Peyer's patch (tissue), 4 donors: ENCODE measurements at places on chromosomes 7 and 10. TPM values are rescaled to one million over a fixed set of nuclear protein-coding genes. Genes with fewer than 3 reads are reported as not detected.

- H3K4me3 ChIP-seq: no peak overlapping the region
- no peak for DNase-seq
- no peaks in the 10 kb centered on the region for H3K36me3 ChIP-seq
- no peak overlapping the region for H3K27ac ChIP-seq
- H3K27me3 ChIP-seq: no peaks in the 10 kb centered on the region
- H3K4me1 ChIP-seq: peaks cover 5% of the 10 kb centered on the region
Observed at GRCh38 chr10:131310551-131311401, 745 bp downstream of the TCERG1L start.

GRCh38 chr10:31765541-31765940, 163.1 kb downstream of the ARHGAP12 start:
- no peaks in the 10 kb centered on the region for H3K27me3 ChIP-seq
- H3K4me1 ChIP-seq: no peaks in the 10 kb centered on the region
- DNase-seq: no peak
- H3K27ac ChIP-seq: no peak overlapping the region

- no peaks in the 10 kb centered on the region for H3K4me1 ChIP-seq
- H3K27ac ChIP-seq: no peak overlapping the region
- no peaks in the 10 kb centered on the region for H3K27me3 ChIP-seq
- peaks cover 78% of the 10 kb centered on the region for H3K36me3 ChIP-seq
- H3K4me3 ChIP-seq: no peak overlapping the region
Observed at GRCh38 chr10:79203833-79204232, 135.1 kb downstream of the ZMIZ1 start.

GRCh38 chr7:5439209-5439571, 15.6 kb upstream of the TNRC18 start:
- H3K27ac ChIP-seq: no peak overlapping the region
- no peaks in the 10 kb centered on the region for H3K36me3 ChIP-seq
- H3K4me3 ChIP-seq: no peak overlapping the region
- no peaks in the 10 kb centered on the region for H3K4me1 ChIP-seq

- DNase-seq: no peak
- no peaks in the 10 kb centered on the region for H3K27me3 ChIP-seq
- peaks cover 4% of the 10 kb centered on the region for H3K36me3 ChIP-seq
- H3K4me1 ChIP-seq: no peaks in the 10 kb centered on the region
Observed at GRCh38 chr10:69201045-69201444, 19.1 kb upstream of the HKDC1 start.

DNA sequence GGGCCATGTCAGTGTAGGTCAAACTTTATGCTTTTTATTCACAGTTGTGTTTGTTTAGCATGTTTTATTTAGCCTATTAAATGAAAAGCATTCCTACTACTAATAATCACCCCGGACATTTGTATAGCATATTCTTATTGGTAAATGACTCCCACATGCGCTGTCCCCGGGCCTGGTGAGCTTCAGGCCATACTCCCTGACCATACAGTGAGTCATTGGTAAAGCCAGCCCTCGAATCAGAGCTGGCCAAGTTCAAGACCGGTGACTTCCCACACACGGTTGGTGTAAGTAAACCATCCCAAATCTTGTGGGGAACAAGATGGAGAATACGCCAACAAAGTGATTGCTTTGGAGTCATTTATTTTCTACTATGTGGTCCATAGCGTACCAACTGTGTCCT, 238.7 kb upstream of the TCF7L2 start:
- no peaks in the 10 kb centered on the region for H3K4me1 ChIP-seq
- H3K36me3 ChIP-seq: no peaks in the 10 kb centered on the region
- no peak overlapping the region for H3K27ac ChIP-seq
- no peak overlapping the region for H3K4me3 ChIP-seq
- no peaks in the 10 kb centered on the region for H3K27me3 ChIP-seq
- no peak for DNase-seq

DNA sequence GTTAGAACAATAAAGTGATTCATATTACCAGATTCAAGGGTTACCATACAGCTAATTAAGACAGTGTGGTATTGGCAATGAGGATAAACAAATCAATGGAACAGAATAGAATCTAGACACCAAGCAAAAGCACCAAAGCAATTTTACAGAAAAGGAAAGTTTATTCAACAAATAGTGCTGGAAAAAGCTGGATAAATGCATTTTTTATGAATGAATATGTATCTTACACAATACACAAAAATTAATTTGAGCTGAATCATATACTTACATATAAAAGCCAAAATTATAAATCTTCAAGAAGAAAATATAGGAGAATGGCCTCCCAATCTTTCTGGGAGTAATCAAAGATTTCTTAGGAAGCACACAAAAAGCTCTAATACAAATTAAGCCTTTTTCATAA, 220.4 kb upstream of the PTN start:
- H3K27ac ChIP-seq: no peak overlapping the region
- no peaks in the 10 kb centered on the region for H3K36me3 ChIP-seq
- DNase-seq: no peak

- H3K27me3 ChIP-seq: no peaks in the 10 kb centered on the region
- H3K4me3 ChIP-seq: no peak overlapping the region
- no peaks in the 10 kb centered on the region for H3K4me1 ChIP-seq
- H3K36me3 ChIP-seq: no peaks in the 10 kb centered on the region
- no peak overlapping the region for H3K27ac ChIP-seq
Observed at GRCh38 chr7:101120315-101120714, 6.6 kb upstream of the SERPINE1 start.

GRCh38 chr7:73418113-73418703, 15.4 kb upstream of the FZD9 start:
- H3K4me1 ChIP-seq: no peaks in the 10 kb centered on the region
- no peak overlapping the region for H3K27ac ChIP-seq
- no peak for DNase-seq
- no peak overlapping the region for H3K4me3 ChIP-seq
- no peaks in the 10 kb centered on the region for H3K27me3 ChIP-seq
- H3K36me3 ChIP-seq: no peaks in the 10 kb centered on the region

DNA sequence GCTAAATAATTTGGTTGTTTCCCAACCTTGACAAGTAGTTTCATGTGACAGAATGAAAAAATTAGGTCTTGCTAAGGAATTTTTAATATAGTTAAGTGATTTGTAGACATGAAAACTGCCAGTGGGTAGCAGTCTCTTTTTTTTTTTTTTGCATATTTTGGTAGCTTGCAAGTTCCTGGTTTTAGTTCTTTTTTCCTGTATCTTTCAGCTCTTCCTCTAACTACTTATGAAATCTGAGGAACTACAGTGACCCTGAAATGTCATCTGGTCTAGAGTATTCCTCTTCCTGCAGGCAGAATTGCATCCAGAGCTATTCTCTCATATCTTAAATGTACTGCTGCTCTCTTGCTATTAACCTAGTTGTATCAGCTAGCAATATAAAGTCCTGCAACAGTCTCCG, 160.4 kb downstream of the HDAC9 start:
- no peaks in the 10 kb centered on the region for H3K27me3 ChIP-seq
- H3K4me1 ChIP-seq: no peaks in the 10 kb centered on the region

DNA sequence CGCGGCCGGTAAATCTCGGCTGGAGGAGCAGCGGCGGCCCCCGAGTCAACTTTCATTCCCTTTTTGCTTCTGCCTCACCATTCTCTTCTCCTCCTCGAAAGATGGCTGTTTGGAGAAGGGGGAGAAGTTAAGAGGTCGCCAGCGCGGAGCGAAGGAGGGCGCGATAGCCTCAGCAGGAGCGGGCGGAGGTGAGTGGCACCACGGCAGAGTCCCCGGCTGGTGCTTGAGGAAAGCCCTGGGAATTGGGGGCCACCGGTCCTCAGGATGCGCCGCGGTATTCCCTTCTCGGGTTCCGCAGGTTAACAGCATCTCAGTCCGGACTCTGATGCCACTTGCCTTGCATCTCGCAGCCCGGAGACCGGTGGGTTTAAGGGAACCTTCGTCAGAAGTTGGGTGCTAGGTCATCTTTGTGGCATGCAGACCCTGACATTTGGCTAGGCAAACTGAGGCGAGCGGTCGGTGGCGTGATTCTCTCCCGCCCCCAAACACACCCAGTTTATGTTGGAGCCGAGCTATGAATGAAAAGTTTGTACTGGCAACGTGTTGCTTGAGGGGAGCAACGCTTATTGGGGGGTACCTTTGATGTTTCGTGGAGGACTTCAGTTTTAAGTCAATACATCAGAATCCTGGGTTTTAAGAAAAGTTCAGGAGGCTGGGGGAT, 59.5 kb upstream of the PRPS1L1 start:
- no peaks in the 10 kb centered on the region for H3K27me3 ChIP-seq
- H3K36me3 ChIP-seq: no peaks in the 10 kb centered on the region
- DNase-seq: no peak
- H3K27ac ChIP-seq: no peak overlapping the region
- peaks cover 8% of the 10 kb centered on the region for H3K4me1 ChIP-seq

DNA sequence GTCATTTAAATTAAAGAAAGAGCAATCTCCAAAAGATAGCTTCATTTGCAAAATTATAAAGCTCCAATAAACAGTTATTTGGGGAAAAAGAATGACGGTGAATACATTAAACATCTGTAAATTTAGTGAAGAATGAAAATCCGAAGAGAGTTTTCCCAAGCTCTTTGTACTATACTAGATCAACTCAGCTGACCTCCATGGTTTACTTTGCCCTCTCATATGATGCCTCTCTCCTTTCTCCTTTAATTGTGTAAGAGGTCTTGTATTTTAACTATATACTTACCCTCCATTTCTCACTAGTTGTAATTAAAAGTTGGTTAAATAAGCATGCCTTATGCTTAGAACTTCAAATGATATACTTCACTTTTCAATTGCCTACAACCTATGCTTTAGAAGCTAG, 125.8 kb downstream of the CACNA2D1 start:
- H3K4me1 ChIP-seq: no peaks in the 10 kb centered on the region
- no peak for DNase-seq
- no peaks in the 10 kb centered on the region for H3K27me3 ChIP-seq
- no peaks in the 10 kb centered on the region for H3K36me3 ChIP-seq
- H3K27ac ChIP-seq: no peak overlapping the region

GRCh38 chr7:45053401-45053800, 35.4 kb downstream of the NACAD start:
- DNase-seq: no peak
- no peaks in the 10 kb centered on the region for H3K36me3 ChIP-seq
- no peak overlapping the region for H3K27ac ChIP-seq
- no peaks in the 10 kb centered on the region for H3K27me3 ChIP-seq
- H3K4me3 ChIP-seq: no peak overlapping the region

DNA sequence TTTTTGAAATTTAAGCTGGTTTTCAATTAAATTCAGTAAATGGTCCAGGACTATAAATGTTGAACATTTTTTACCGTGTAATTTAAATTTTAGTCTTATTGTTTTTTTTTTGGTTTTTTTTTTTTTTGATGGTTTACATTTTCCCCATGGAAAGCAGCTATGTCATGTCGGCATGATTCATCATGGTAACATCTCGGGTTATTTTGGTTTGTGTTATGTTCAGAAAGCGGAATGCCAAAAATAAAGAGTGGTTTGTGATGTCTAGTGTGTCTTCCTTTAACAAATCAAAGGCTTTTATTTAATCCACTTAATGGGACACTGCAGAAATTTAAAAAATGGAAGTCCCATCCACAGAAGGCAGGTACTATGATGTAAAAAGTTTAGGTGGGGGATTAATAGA, 58.5 kb downstream of the TRUB1 start:
- no peak overlapping the region for H3K27ac ChIP-seq
- no peak for DNase-seq
- no peaks in the 10 kb centered on the region for H3K36me3 ChIP-seq
- H3K27me3 ChIP-seq: no peaks in the 10 kb centered on the region
- H3K4me3 ChIP-seq: no peak overlapping the region

GRCh38 chr10:46091080-46091827, 45.2 kb upstream of the MSMB start:
- H3K27ac ChIP-seq: no peak overlapping the region
- no peak for DNase-seq
- H3K4me1 ChIP-seq: no peaks in the 10 kb centered on the region
- H3K27me3 ChIP-seq: no peaks in the 10 kb centered on the region
- H3K4me3 ChIP-seq: no peak overlapping the region

GRCh38 chr7:66739953-66740301, 606 bp upstream of the RABGEF1 start:
- H3K27ac ChIP-seq: peak overlapping the region; percentile 90
- peak; percentile 51 for DNase-seq
- H3K4me3 ChIP-seq: peak overlapping the region; percentile 83
- no peaks in the 10 kb centered on the region for H3K36me3 ChIP-seq
- no peaks in the 10 kb centered on the region for H3K27me3 ChIP-seq

GRCh38 chr7:44965937-44966730, 12.7 kb downstream of the MYO1G start:
- H3K4me1 ChIP-seq: no peaks in the 10 kb centered on the region
- no peaks in the 10 kb centered on the region for H3K27me3 ChIP-seq
- H3K4me3 ChIP-seq: no peak overlapping the region
- DNase-seq: no peak

DNA sequence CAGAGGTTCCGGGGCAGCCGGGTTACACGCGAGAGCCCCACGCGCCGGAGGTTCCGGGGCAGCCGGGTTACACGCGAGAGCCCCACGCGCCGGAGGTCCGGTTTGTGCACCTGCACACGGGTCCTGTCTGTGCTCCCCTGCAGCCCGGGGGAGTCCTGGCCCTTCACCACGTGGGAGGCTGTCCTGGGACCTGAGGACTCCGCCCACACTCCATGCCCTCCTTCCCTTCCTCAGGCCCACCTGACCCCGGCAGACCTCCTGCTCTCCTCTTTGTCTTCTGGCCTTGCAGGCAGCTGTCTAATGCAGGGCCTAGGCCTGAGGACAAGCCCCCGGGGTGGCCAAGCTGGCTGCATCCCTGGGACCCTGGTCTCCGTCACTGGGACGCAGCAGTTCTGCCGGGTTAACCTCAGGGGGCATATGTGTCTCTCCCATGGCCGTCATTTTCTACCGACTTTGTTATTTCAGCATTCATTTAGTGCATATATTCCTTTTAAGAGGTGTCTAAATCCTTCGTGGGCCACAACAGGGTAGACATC, 374.6 kb downstream of the DNAJB6 start:
- H3K27me3 ChIP-seq: no peaks in the 10 kb centered on the region
- no peak overlapping the region for H3K27ac ChIP-seq
- DNase-seq: peak; percentile 26
- H3K4me1 ChIP-seq: no peaks in the 10 kb centered on the region
- no peaks in the 10 kb centered on the region for H3K36me3 ChIP-seq

DNA sequence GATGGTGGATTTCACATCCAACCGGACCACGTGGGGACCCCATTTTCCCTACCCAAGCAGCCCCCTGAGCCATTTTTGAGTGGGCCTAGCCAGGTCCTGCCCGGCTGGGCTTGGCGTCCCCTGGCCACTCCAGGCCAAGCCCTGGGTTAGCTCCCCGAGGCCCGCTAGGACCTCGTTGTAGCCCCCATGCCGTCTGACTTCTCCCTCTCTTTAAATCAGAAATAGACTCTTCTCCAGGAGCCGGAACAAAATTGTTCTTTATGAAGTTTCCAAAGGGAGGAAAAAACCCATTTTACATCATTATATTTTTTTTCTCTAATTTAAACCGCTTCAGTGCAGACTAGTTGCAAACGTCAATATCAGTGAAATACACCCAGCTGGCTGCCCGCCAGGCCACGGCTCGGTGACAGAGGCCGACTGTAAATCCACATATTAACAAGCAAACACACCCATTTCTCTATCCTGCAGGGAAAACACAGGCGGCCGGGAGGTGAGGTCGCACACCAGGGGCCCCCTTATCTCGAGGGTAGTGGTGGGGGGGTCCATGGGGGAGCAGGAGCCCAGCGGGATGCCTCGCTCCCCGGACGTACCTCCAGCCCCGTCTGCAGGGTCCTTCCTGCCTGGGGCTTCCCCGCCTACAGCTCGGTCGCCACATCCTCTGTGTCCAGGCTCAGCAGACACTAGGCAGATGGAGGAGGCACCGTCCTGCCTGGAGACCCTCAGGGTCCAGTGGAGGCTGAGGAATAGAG, 72.7 kb downstream of the ELFN1 start:
- peaks cover 10% of the 10 kb centered on the region for H3K4me1 ChIP-seq
- no peak for DNase-seq
- H3K36me3 ChIP-seq: no peaks in the 10 kb centered on the region
- H3K4me3 ChIP-seq: no peak overlapping the region
- H3K27ac ChIP-seq: no peak overlapping the region

The TECTB gene
- not detected for total RNA-seq

The ASB10 gene
- total RNA-seq: not detected

The CRYGN gene
- total RNA-seq: not detected

The AGR2 gene
- total RNA-seq: 280 TPM

The PRLHR gene
- total RNA-seq: not detected

The DNAJC1 gene
- total RNA-seq: 39.9 TPM
